Left renal pelvis (tissue), 4 donors: ENCODE measurements at places on chromosomes 5 and 9.

- peak; percentile 89 for DNase-seq
Observed at GRCh38 chr9:122931226-122932121, at the start of gene ZBTB26. TSS of gene ZBTB26 (minus strand) at chr9:122931512. CDS start at chr9:122919934, 11,578 bp downstream.

DNA sequence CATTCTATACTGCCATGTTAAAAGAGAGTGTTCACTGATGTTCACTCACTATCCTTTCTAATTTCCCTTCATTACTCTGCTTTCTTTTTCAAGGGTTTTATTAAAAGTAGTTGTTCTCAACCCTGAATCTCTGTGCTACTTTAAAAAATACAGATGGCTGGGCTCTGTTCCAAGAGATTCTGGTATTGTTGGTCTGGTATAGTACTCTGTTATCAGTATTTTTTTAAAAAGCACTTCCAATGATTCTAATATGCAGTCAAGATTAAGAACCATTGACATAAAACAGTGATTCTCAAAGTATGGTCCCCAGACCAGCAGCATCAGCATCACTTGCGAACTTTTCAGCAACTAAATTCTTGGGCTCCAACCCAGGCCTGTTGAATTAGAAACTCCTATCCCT lies 77.0 kb upstream of the STARD4 start:
- no peak for DNase-seq

- no peak for DNase-seq
Observed at GRCh38 chr9:73219985-73220626, 68.4 kb downstream of the ANXA1 start.

DNA sequence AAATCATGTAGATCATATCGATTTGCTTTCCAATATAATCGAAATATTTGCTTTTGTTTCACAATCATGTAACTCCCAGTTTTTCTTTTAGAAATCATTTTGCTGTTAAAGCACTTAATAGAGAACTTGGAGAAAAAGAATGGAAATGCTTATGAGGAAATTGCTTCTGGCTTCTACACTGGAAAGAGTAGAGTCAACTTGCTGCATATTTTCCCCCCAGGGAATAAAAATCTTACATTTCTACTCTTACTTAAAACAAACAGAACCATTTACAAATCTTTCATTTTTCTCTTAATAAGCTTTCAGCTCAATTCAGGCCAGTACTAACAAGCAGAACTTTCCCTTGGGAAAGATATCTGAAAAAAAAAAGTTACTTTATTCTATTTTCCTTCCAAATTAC lies 312.0 kb downstream of the CHSY3 start:
- DNase-seq: no peak

DNA sequence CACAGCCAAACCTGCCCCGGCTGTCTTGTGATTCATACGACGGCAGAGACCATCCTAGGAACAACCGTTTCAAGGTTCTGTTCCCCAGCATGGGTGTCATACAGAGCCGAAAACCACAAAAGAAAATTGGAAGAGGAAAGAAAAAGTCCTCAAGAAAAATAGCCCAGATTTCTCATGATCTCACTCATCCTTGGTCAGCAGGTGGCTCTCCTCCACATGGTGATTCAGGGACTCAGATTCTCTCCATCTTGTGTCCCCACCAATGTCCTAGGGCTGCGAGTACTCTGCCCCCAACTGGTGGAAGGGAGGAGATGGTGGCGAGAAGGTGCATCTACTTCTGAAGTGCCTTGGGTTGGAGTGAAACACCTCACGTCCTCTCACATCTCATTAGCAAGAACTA lies 25.6 kb downstream of the PDZD2 start:
- DNase-seq: no peak

GRCh38 chr5:132828846-132829494 lies 1.5 kb downstream of the SHROOM1 start:
- no peak for DNase-seq

DNA sequence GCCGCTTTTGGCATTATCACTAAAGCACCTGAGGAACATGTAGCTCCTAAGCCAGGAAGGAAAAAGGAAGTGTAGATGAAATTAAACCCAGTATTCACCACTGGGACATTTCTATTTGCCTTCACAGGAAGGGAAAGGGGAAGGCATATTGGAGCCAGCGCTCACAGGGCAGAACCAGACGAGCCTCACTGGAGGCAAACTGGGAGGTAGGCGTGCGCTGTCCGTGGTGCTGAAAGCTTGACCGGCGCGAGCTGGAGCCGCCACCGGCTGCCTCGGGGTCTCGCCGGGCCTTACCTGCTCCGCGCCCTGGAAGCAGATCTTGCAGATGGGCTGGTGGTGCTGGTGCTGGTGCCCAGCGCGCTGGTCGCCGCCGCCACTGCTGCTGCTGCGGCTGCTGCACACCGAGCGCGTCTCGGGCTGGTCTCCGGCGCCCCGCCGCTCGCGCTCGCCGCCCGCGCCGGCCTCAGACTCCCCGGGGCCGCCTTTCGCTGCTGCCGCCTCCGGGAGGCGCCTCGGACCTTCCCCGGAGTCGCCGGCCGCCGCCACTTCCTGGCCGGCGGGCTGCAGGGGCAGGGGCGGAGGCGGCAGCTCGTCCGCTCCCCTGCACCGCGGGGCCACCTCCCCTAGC lies 732 bp downstream of the MARCHF11 start:
- DNase-seq: peak; percentile 73

DNA sequence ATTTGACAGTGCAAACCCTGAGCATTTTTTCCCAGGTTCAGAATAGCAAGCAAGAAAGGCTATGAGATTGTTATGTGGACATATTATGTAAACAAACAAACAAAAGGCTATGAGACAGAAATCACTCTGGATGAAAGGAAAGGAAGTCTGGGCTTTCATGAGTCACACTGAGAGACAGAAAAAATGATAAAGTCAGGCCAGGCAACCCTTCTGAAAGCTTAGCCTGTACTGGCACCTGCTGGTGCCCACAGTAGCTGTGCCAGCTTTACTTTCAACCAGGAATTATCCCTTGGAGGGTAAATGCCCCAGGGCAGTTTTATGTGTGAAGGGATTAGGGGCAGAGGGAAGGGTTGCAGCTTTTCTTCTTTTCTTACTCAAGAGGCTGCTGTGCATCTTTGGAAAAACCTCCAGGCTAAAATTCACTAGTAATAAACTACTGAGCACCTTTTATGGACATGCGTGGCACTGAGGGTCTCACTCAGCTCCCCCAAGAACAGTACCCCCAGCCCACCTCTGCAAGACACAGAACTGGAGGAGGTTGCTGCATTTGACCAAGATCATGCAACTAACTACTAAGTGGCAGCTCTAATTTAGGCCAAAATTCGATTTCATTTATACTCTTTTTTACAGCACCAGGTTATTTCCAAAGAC lies 41.7 kb downstream of the ACTL7B start:
- DNase-seq: no peak

- no peak for DNase-seq
Observed at GRCh38 chr5:128870373-128870772, 94.9 kb upstream of the SLC27A6 start.

- no peak for DNase-seq
Observed at GRCh38 chr5:78701795-78702410, 53.3 kb upstream of the LHFPL2 start.

GRCh38 chr5:10333154-10334006 lies 20.1 kb upstream of the MARCHF6 start:
- DNase-seq: no peak

GRCh38 chr9:124037790-124038189 lies 26.2 kb downstream of the LHX2 start:
- no peak for DNase-seq

DNA sequence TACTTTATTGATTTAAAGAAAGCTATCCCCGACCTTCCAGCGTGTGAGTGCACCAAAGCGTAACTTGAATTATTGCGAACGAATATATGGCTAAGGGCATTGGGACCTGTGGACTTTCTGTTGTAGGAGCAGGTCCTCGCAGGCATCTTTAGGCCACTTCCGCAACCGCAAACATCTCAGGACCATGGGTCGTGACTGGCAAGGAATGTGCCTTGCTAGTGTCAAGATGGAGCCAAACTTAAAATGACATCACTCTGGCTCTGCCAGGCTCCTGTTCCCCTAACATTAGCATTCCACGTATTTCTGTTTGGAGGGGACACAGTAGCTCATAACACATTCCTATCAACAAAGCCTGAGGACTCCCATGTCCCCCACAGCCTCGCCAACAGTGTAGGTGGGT lies 44.1 kb upstream of the OLFM1 start:
- no peak for DNase-seq

DNA sequence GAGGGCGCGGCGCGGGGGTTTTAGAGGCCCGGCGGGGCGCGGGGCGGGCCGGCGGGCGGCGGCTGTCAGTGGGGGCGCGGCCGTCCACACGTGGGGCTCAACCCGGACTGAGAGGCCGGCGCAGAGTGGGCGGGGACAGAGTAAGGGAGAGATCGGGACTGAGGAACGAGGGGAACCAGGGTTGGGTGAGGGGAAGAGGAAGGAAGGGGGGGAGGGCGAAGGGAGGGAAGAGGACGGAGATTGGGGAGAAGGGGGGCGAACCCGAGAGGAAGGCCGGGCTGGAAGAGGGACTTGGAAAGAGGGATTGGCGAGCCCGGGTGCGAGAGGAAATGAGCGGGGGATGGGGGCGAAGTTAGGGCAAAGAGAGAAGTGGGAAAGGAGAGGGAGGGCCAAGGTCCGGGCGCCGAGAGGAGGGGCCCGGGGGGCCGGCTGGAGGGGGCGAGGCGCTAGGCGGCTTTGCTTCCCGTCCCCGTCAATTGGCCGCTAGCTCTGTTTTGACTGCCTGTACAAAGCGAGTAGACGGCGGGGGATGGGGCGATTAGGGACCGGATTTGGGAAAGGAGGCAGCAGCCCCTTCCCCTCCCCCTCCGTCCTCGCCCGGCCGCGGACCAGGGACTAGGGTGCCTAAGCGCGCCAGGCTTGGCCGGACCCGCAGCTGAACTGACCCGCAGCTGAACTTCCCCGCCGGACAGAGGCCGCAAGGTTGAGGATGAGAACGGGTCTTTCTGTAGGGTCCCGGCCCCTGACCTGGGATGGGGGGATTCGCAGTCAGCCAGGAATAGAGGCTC lies 399 bp upstream of the FBN2 start:
- peak; percentile 86 for DNase-seq

DNA sequence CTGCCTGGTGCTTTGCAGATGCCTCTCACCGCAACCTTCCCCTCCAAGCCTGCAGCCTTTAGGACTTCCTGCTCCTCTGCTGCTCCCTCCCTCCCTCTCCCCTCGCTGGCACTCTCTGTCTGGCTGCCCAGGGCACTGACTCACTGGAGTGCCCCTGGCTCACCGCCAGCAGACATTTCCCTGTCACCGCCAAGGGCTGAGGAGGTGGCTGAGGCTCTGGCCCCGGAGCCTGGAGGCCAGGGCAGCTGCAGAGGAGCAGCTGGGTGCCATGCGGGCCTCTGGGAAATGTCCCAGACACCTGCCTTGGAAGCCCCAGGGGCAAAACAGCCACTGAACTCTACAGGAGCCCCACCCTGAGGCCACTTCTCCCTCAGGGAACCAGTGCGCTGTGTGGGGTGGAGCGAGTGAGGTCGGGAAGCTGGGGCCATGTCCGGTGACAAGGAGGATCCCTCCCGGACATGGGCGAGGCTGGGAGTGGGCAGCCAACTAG lies 53.4 kb downstream of the TENT4A start:
- DNase-seq: no peak

GRCh38 chr5:80127116-80127552 lies 92.0 kb downstream of the THBS4 start:
- DNase-seq: no peak

DNA sequence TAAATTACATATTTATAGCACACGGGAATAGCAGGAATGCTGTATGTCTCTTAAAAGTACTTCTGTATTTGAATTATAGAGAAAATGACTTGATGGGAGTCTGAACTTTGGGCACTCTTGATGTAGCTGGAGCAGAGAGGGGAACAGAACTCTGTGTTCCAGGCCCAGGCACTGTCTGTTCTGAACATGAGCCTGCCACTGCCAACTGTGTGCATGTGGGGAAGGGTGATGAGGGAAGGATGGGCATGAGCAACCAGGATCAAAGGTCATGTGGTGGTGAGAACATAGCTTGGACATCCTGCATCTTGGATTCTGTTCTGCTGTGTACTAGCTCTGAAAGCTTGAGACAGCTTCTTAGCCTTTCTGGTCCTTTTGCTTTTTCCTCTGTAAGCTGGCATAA lies 16.4 kb upstream of the ZBED3 start:
- no peak for DNase-seq

GRCh38 chr5:82959466-82959865 lies 117.7 kb downstream of the TMEM167A start:
- no peak for DNase-seq

- DNase-seq: no peak
Observed at GRCh38 chr9:15191378-15191777, 115.6 kb downstream of the TTC39B start.

GRCh38 chr9:27462434-27462833 lies 61.7 kb upstream of the IFNK start:
- DNase-seq: no peak

GRCh38 chr9:137156567-137157375 lies 13.1 kb downstream of the LRRC26 start:
- no peak for DNase-seq

DNA sequence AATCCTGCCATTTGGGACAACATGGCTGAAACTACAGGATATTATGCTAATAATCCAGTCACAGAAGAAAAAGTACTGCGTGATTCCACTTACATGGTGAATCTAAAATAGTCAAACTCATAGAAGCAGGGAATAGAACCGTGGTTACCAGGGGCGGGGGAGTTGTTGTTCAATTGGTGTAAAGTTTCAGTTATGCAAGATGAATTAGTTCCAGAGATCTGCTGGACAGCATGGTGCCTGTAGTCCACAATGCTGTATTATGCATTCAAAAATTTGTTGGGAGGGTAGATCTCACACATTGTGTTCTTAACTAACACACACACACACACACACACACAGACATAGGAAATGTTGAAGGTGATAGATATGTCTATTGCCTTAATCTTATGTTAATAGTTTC lies 480.5 kb downstream of the DMRT2 start:
- no peak for DNase-seq

DNA sequence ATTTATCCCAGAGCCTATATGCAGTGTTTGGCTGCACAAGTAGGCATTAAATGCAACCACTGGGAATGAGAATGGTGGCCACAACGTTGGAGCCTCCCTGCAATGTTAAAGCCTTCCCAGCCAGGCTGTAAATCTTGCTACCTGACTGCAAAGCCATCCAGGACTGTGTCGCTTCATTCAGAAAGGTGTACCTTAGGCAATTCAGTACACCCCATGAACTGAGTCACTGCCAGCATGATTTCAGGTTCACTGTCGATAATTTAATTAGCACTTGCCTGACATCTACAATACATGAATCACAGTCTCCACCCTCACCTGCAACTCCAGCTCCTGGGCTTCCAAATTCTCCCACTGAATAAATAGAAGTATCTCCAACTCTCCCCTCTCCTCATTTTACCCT lies 108.4 kb downstream of the SLIT3 start:
- no peak for DNase-seq

DNA sequence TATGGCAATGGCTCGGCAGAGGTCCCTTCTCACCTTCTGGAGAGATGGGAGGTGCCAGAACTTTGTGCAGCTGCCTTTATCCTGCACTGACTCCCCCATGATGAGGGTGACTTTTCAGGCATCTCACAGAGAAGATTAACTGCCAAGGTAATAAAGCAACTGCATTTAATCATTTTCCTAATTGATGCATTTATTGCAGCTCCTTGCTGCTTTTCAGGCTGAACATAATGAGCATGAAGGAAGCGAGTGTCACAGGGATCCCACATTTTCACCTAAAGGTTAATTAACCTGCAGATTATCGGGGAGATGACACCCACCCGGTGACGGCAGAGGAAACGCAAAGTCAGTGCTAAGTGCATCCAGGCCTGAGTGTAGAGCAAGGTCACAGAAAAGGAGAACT lies 154.3 kb downstream of the ICE1 start:
- DNase-seq: peak; percentile 6
